ENCODE measurements at places on chromosomes 5 and 9.

- no peak for DNase-seq
These were observed 183.3 kb downstream of the CACNA1B start for GRCh38 chr9:138060881-138061280.

GRCh38 chr9:401223-401622 lies 186.6 kb downstream of the DOCK8 start:
- DNase-seq, result no peak

DNA sequence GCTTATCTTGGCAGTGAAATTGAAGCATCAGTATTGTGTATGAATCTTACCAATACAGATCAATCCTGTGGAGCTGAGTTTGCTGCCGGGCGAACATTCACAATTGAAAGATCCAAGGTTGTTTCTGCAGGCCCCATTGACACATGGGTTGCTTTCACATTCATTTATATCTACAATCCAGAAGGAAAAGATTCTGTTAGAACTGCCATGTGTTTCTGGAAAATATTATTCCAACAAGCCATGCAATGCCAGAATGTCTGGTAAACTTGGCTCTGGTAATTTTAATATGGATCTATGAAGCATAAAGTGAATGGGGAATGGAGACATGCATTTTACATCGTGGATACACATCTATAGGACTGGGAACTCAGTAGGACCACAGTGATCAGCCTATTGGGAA lies 180.8 kb downstream of the FBN2 start:
- DNase-seq, result no peak

DNA sequence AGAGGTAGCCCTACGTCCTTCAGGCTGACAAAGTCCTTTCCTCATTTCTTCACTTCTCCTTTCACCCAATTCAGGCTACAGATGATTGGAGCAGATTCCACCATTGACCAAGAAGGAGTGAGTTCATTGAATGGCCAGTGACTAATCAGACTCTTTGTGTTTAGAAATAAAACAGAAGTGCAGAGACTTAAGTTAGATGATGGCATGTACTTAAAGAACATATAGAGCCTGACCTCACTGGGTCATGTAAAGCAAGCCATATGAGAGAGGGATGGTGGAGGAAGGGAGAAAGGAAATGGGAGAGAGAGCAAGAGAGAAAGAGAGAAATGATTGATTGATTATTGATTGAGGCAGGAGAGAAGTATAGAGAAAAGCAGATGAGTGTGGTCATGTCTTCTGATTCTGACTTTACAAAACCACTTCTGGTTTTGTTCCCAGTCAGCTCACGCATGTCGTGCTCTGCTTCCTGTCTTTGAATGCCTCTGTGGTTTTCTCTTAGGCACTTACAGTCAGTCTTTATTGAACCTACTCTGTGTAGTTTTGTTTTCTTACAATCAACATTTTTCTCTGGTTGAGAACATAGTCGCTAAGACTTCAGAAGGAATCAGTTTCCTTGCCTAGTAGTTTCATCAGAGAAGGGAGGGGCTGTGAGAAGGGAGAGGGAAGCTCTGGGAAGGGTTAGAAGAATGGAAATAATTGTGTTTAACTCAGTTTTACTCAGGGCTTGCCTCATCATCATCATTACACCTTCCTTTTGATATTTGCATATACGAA lies 149.2 kb upstream of the KLF9 start:
- DNase-seq, result peak; percentile 66

- no peak for DNase-seq
These were observed 179.3 kb downstream of the CTNND2 start for GRCh38 chr5:11724940-11725339.

- DNase-seq, result no peak
These were observed 15.8 kb upstream of the UBAC1 start for GRCh38 chr9:135976944-135977343.

- no peak for DNase-seq
These were observed 975 bp downstream of the OCLN start for GRCh38 chr5:69493396-69494133.

DNA sequence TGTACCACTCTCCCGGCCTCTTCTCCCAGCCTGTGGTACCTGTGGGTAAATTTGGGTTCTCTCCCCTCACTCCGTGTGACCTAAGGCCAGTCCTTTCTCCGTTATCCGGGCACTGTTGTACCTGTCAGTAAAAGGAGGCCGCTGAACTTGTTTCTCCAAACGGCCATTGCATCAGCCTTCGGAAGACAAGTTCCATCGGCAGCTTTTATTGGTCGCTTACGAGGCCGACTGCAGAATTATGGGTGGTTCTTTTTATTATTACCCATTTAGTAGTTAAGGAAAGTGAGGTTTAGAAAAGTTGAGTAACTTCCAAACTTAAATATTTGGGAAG lies 558 bp downstream of the GRPEL2 start:
- peak; percentile 37 for DNase-seq

DNA sequence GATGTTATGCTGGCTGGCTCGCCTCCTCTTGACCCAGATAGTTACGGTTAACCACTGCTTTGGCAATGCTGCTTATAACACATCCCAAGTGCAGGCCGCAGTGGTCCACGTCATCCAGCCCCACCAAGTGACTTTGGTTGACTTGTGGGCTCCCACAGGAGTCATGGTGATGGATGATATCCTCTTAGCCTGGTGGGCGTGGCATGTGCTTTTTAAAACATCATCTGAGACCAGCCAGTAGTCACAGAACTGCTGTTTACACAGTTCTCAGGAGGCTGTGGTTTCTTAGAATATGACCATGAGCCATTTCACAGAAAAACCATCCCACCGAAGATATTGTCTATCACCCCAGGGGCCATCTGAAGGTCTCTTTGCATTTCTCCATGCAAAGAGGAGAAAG lies 216.9 kb downstream of the SH3GL2 start:
- no peak for DNase-seq

GRCh38 chr5:136081217-136081591 lies 51.4 kb upstream of the SMAD5 start:
- DNase-seq, result no peak

DNA sequence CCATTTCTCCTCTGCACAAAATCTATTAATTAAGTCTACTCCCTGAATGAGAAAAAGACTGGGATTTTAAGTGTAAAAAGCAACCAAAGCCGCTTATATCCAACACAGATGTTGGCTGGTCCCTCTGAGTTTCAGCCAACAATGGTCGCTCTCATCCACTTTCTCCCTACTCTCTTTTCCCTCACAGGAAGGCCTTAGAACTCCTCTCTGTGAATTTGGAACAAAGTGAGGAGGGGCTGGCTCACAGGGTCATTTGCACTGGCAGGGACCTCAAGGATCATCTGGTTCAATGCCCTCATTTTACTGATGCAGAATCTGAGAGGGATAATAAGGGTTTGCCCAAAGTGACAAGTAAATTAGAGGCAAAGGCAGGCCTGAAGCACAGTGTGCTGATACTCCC lies 64.0 kb downstream of the DPYSL3 start:
- no peak for DNase-seq

DNA sequence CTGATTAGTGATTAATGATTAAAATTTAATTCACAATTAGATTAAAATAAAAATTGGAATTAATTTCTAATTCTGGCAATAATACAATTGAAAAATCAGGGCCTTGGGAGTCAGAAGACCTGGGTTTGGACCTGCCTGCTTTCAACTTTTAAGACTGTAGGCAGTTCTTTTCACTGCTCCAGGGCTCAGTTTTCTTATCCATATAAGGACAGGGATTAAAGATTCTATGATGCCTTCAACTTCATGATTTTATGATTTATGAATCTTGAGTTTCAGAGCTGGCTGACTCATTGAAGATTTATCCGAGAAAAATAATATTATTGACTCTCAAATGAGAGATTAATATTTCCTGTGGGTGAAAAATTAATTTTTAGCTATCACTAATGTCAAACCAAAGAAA lies 208.6 kb upstream of the ANKH start:
- no peak for DNase-seq

- DNase-seq, result no peak
These were observed 29.0 kb downstream of the CXXC5 start for GRCh38 chr5:139676951-139677735.

DNA sequence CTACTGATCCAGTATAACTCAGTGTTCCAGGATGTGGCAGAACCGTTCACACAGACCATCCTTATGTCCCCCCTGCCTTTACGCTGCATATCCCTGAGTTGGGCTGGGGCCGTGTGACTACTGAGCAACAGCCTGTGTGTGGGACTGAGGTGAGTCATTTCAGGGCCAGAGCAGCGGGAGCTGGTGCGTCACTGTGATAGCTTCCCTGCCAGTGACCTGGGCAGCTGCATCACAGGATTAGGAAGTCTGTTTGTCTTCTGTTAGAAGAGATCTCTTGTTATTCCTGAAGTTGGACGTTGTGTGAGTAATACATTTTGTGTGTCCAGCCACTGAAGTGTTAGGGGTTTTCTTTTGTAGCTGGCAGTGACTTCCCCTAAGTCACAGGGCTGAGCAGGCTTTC lies 35.6 kb downstream of the TPPP start:
- DNase-seq, result no peak

DNA sequence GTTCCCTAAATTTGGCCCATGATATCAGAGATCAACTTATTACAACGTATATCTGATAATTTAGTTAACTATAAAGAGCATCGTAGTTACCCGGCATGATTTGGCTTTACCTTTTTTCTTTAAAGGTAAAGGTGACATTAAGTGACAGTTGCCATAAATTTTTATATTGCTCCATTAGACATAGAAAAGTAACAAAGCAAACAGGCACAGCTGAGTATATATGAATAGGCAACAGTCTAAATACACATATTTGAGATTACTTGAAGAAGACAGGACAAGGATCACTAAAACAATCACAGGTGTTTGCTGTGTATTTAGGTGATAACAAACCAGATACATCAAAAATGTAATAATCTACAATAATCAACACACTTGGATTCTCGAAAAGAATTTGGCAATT lies 34.8 kb downstream of the RFX3 start:
- DNase-seq, result no peak

- DNase-seq, result no peak
These were observed 422 bp upstream of the TRIM32 start for GRCh38 chr9:116686693-116687073.

DNA sequence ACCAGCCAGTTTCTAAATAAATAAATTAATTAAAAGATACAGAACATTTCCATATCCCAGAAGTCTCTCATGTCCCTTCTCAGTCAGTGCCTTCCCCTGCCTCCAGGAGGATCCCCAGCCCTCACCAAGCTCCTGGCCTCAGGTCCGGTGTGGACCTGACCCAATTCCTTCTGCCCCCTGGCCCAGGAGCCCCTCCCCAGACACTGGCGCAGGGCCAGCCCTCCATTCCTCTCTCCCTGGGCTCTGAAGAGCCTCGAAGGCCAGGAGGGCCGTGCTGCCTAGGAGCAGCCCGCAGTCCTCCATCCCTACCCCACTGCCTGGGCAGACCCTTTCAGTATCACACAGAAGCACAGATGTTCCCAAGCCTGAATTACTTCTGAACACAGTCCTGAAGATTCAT lies 61.8 kb upstream of the BARHL1 start:
- no peak for DNase-seq

DNA sequence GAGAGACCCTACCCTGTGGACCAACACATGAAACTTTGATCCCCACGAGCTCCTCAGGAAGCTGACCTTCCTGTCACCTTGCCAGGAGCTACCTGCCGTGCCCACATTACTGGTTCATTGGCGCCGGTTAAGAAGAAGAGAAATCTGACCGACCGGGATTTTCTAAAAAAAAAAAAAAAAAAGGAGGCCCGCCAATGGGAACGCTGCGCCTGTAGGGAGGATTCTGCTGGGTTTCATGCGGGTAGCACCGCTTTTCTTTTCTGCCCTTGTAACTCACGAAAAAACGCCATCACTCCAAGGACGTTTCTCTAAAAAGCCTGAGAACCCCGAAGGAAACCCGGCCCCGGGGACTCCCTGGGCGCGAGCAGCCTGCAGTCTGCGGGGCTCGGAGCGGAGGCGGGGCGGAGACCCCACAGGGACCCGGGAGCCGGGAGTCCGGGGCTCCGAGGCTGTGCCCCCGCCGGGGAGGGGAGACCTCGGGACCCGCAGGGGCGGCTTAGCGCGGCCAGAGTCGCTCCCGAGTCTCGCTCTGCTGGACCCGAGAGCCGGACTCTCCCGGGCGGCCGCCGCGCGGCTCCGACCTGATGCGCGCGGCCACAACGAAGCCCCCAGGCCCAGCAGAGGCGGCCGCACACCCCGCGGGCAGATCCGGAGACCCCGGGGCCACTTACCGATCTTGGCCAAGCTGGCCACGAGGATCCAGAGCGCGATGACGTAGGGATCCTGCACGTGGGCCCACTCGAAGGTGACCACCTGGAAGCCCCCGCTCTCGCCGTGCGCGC lies 617 bp downstream of the SLC9A3 start:
- DNase-seq, result no peak

All from CD4-positive, alpha-beta T cell treated with Interleukin-17A for 1 hour (primary cell).